ENCODE measurements at places on chromosomes 4 and X. TPM values are rescaled to one million over a fixed set of nuclear protein-coding genes. Genes with fewer than 3 reads are reported as not detected.

Gene NPNT
- 15.4 TPM for total RNA-seq

Gene ODAPH
- 0.87 TPM for total RNA-seq

Gene SERPINA7
- total RNA-seq = not detected

Gene SPINK2
- total RNA-seq = 4.4 TPM

Gene DMRTC1
- not detected for total RNA-seq

Gene PABPC1L2B
- total RNA-seq = not detected

Gene PTCHD1
- total RNA-seq = not detected

Gene SPON2
- total RNA-seq = 1.4 TPM

Gene DKK2
- total RNA-seq = 0.40 TPM

Gene BST1
- total RNA-seq = 13.0 TPM

Gene RS1
- not detected for total RNA-seq

Gene PDCL2
- not detected for total RNA-seq

Gene CLCN4
- 1.2 TPM for total RNA-seq

Gene UTP14A
- 9.7 TPM for total RNA-seq

Gene TEX13B
- not detected for total RNA-seq

Gene GPRASP1
- total RNA-seq = 0.98 TPM

Gene ADAMTS3
- total RNA-seq = 4.6 TPM

Gene FGA
- 0.22 TPM for total RNA-seq

Gene NEXMIF
- 0.07 TPM for total RNA-seq

Gene TMEM271
- not detected for total RNA-seq

Gene FAAH2
- 1.2 TPM for total RNA-seq

Gene LRRC66
- total RNA-seq = 0.07 TPM

Gene MAGT1
- total RNA-seq = 61.6 TPM
